Thoracic aorta (tissue), 2 donors: ENCODE measurements at places on chromosomes 7 and 10. TPM values are rescaled to one million over a fixed set of nuclear protein-coding genes. Genes with fewer than 3 reads are reported as not detected.

DNA sequence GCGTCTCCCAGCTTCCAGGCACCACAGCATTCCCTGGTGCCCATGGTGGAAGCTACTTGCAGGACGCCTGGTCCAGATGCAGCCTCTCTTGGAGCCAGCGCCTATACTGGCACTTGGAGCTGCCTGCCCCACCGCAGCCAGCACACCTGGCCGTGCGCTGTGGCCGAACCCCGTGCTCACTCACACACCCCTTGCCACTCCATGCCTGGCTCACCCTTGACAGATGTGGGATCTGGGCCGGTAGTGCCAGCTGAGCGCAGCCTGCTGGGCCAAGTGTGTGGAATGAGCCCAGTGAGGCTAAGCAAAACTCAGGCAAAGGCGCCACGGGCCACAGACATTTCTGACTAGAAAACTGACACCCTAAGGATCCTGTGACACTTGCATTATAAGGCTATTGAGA, 884.8 kb downstream of the LRMDA start:
- DNase-seq: no peak

DNA sequence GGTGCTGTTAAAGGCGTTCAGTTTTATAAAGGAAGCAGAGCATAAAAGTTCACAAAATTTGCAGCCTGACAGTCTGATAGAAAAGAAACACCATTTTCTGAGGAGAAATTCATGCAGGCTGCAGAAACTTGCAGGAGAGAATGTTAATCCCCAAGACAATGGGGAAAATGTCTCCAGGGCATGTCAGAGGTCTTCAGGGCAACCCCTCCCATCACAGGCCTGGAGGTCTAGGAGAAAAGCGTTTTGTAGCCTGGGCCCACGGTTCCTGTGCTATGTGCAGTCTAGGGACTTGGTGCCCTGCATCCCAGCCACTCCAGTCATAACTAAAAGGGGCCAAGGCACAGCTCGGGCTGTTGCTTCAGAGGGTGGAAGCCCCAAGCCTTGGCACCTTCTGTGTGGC, 68.4 kb upstream of the GJD4 start:
- DNase-seq: no peak

GRCh38 chr7:155266440-155266839, 31.2 kb upstream of the INSIG1 start:
- DNase-seq: no peak

DNA sequence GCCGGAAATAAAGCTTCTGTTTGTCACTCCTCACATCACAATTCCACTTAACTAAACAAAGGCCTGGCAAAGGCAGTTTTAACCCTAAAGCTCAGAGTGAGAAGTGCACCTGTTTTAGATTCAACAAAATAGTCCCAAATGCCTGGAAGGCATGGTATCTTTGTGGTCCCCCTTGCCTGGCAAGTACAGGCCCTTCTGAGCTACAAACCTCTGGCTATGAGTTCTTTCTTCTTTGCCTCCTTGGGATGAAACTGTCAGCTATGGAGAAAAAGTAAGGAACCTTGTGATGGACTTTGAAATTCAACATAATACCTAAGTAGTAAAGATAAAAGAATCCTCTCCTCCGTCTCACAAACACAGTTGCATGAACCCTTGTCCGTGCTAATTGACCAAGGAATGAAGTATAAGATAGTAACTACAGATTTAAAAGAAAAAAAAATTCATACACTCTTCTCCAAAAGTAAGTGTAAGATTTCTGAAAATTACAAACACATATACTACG, 244.5 kb upstream of the ETV1 start:
- DNase-seq: no peak

- no peak for DNase-seq
Measured at GRCh38 chr7:68417659-68418058, 1180.6 kb upstream of the AUTS2 start.

DNA sequence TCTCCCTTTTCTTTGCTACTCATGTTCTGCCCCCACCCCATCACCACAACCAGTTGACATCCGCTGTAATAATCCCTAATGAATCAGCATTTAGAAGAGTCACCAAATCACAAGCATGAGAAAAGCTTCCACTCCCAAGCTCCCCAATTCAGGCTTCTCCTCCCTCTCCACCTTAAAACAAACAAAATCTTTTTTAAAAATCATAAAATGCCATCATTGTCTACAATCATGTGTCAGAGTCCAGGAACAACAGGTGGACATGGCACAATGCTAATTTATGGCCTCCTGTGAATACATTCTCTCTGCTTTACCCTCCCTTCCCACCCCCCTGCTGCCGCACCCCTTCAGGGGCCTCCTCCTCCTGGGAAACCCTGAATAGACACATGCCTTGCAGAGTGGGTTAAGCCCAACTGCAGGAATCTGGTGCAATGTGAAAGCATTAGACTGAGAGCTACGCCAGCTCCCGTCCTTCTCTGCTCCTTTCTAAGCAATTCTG, 3.7 kb downstream of the LRRC4 start:
- DNase-seq: no peak

DNA sequence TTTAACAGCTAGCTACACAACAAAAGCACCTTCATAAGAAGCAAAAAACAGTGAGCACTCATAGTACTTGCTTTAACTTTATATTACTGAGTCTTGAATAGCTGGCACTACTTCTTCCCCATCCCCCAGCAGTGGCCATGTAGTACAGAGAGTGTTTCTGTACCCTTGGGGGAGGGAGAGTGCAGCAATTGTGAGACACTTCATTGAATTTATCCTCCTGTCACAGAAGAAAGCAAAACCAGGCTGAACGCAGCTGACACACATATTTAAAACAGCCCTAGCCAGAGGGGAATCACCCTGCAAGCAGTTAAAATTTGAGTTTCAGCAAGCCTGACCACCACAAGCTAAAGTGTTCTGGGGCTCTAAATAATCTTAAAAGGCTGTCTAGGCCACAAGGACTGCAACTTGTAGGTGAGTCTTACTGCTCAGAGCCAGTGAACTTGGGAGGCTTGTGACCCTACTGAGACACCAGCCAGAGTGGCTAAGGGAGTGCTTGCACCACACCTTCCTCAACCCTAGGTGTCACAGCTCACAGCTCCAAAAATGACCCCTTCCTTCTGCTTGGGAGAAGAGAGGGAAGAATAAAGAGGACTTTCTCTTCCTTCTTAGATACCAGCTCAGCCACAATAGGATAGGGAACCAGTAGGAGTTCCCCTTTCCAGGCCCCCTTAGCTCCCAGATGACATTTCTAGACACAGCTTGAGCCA, 97.7 kb upstream of the MEOX2 start:
- DNase-seq: no peak

- no peak for DNase-seq
Measured at GRCh38 chr7:144738708-144739314, 97.0 kb downstream of the TPK1 start.

GRCh38 chr7:47576866-47577306, 5.0 kb downstream of the TNS3 start:
- DNase-seq: no peak

DNA sequence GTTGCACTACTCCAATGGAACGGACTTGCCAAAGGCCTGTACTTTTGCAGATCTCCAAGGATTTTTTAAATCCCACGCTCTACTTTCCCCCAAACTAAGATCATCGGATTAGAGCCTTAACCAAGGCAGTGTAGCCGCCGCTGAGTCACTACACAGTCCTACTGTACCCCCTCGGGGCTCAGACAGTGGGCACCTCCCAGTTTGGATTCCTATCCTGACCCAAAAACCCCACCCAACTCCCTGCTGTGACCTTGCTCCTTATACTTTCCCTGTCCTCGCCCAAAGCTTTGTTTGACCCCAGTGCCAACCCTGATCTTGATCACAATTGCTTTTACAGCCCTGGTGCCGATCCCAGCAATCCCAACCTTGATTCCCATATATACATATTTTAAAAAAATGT, 17.5 kb upstream of the PLAU start:
- no peak for DNase-seq

Gene TFEC
- 8.5 TPM for total RNA-seq

Gene NOLC1
- total RNA-seq: 34.1 TPM

Gene TRPV5
- not detected for total RNA-seq

Gene ADIRF
- total RNA-seq: 318 TPM

Gene METTL27
- 1.2 TPM for total RNA-seq

Gene OR2A12
- not detected for total RNA-seq
